ENCODE measurements at places on chromosomes 6 and 20.
A peak's percentile ranks its signal among the peaks of the same experiment; 100 is the strongest.

GRCh38 chr6:101146389-101146788, 247.1 kb upstream of the GRIK2 start:
- ATAC-seq, result no peak

- no peak for ATAC-seq
Observed at GRCh38 chr20:58579819-58580473, 64.7 kb upstream of the APCDD1L start.

GRCh38 chr20:38987777-38988176, 25.6 kb downstream of the DHX35 start:
- ATAC-seq, result no peak

DNA sequence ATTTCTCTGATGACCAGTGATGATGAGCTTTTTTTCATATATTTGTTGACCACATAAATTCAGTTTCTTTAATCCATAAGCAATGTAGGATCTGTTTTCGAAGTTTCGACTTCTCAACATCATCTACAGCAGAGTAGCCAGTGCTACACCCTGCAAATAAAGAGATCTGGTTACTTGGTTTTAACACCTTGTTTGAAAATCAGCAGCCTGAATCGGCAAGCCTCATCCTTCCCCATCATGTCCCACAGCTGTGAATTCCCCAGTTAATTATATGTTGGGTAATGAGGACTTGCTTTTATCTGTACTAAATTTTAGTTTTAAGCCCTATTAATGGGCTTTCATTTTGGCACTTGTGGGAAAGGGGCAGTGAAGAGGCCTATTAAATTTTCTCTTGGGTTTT, 80.6 kb downstream of the BMP2 start:
- ATAC-seq, result no peak

- ATAC-seq, result peak; percentile 15
Observed at GRCh38 chr6:112203577-112204349, 50.6 kb downstream of the LAMA4 start.

DNA sequence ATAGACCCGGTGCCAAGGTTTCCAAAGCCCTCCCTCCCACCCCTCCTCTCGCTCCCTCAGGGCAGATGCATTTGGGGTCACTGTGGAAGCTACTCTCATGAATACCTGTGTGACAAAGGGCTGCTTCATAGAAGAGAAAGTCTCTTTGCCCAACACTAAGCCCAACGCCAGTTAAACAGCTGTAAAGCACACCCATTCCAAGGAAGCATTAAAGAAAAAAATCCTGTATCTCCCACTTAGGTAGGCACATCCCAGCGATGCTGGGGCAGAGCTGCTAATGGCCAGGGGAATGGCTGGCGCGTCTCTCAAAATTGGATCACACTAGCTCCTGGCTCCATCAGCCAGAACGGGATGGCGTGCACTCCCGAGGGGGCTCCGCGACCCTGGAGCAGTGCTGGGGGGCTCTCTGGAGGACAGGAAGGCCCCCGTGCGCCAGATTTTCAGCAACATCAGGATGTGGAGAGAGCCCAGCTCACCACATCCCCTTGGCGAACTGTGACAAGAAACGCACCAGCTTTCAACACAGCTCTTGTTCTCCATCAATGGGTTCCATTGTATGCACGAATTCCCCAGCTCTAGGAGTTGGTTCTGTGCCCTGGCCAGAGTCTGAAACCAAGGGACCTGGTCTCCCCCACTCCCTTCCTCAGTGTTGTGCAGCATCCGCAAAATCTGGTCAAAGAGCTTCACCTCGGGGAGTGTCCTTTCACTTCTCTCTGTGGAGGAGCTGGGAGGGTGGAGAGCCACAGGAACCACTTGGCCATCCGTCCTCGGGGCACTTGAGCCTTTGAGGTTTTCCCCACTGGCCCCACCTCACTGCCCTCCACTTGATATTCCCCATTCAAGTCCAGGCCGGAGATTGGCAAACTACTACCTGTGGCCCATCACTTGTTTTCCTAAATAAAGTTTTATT, 74.1 kb downstream of the TFAP2C start:
- ATAC-seq, result no peak

DNA sequence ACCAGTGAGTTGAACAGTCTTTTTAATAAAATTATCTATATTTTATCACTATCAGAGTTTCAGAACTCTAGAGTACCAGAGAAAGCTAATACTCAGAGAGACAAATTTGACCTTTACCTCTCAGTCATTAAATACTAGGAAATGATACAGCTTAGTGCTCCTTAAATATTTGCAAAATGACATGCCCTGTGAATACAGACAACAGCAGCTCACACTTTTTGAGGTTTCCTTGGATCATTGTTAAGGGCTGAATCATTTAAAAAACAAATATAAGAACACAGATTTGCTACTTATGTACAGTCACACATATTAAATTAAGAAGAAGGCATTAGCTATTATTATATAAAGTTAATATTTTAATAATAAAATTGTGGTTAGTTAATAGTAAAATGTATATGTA, 1158.7 kb upstream of the EYS start:
- ATAC-seq, result no peak

DNA sequence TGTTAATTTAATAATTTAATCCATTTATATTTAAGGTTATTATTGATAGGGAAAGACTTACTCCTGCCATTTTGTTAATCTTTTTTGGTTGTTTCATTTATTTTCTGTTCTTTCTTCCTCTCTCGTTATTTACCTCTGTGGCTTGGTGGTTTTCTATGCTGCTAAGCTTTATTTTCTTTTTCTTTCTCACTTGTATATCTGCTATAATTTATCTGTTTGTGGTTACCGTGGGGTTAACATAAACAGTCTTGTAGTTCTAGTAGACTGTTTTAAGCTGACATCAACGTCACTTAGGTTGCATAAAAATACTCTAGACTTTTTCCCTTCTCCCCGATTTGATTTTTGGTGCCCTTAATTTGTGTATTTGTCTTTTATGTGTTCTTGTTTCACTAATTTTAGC, 381.3 kb upstream of the SPTLC3 start:
- ATAC-seq, result no peak

DNA sequence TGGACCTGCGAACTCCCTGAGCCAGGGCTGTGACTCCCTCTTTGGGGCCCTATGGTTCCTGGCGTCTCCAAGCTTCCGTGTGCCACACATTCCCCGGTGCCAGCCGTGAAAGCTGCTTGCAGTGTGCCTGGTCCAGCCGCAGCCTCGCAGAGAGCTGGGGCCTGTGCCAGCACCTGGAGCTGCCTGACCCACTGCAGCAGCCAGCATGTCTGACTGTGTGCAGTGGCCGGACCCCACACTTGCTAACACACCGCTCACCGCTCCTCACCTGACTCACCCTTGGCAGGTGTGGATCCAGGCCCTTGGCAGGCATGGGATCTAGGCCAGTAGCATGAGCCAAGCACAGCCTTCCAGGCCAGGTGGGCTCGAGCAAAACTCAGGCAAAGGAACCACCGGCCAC, 227.5 kb downstream of the OTOR start:
- ATAC-seq, result no peak

- no peak for ATAC-seq
Observed at GRCh38 chr6:162857326-162857725, 129.6 kb downstream of the PACRG start.

DNA sequence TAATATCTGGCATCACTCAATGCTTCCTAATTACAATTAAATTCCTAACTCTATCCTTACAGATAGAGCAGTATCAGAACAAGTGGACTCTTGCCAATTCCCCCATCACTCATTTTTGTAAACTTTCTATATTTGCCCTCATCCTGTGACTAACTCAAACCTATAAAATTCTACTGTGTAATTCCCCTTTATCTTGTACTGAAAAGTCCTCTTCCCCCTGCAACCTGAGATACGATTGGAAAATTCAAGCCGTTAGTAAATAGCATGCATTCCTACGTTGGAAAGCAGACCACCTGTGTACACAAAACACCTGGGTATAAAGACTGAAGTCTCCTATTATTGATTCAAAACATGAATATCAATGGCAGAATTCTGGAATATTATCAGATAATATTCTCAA, 70.4 kb upstream of the KCNQ5 start:
- ATAC-seq, result no peak

GRCh38 chr6:52662031-52662430, 8.9 kb upstream of the TMEM14A start:
- ATAC-seq, result no peak

DNA sequence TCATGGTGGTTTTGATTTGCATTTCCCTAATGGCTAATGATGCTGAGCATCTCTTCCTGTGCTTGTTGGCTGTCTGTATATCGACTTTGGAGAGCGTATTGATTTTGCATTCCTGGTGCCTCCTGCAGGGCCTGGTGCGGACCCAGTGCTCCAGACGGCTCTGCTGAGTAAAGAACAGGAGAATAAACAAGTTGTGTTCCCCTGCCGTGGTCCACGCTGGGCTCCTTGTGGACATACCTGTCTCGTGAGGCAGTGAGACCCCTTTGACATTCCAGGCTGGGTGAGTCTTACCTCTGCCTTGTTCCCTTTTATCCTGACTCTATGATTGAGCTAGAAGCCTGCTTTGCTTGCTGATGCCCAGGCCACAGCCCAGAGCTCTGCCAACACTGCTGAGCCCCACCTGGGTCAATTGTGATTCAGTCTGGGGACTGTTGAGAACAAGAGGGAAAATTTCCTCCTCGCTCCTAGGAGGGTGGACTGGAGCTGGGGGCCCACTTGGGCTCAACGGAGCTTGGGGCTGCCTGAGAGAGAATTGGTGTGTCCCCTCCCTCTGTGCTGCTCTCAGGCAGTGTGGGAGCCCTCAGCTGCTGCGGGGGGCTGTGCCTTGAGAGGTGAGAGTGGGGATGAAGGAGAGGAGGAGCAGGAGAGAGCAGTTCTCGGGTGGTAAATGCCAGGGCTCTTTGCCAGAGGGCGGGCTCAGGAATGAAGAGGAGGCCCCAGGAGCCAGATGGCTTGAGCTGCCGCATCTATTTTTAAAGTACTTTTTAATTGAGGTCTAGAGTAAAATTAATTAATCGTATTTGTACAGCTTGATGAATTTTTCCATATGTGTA, 43.7 kb upstream of the PMEPA1 start:
- ATAC-seq, result no peak

DNA sequence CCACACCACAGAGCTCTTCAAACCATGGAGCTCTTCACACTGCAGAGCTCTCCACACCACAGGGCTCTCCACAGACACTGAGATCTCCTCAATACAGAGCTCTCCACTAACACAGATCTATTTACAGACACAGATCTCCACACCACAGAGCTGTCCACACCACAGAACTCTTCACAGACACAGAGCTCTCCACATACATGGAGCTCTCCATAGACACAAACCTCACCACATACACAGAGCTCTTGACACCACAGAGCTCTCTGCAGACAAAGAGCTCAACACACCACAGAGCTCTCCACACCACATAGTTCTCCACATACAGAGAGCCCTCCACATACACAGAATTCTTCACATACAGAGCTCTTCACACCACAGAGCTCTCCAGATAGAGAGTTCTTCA, 53.0 kb downstream of the ERMARD start:
- no peak for ATAC-seq

- no peak for ATAC-seq
Observed at GRCh38 chr6:124494956-124495664, 467.1 kb upstream of the RNF217 start.
